CD4-positive, alpha-beta T cell treated with Interleukin-21 for 1 hour (primary cell): ENCODE measurements at places on chromosomes 13 and 19.

- peak; percentile 29 for DNase-seq
Measured at GRCh38 chr13:27170516-27171243, 931 bp downstream of the USP12 start.

DNA sequence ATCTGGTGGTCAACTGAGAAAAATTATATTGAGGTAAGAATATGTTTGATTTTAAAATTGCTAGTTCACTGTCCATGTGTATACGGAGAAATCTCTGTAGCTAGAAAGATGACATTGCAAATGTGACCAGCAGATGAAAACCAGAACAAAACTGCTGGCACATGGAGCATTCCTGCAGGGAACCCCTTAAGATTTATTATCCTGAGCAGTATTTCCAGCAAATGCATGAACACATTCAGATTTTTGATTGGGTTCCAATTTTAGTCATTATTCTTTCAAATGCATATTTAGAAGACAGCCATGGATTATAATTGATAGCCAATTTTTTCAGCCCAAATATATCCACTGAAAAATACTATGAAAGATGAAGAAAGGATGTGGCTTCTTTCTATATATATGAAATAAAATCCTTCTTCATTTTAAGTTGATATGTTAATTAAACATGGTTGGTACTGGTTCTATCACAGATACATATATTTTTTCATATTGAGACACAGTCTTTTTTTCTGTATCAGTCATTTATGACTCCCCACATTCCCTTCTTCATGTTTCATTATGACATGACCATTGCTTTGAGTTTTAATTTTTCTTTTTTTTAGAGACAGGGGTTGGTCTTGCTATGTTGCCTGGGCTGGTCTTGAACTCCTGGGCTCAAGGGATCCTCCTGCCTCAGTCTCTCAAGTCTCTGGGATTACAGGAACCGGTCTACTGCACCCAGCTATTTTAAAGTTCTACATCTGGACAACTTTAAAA is 376.5 kb downstream of the KLF12 start:
- DNase-seq: no peak

- no peak for DNase-seq
Measured at GRCh38 chr19:48603001-48603400, 3.5 kb upstream of the SPACA4 start.

DNA sequence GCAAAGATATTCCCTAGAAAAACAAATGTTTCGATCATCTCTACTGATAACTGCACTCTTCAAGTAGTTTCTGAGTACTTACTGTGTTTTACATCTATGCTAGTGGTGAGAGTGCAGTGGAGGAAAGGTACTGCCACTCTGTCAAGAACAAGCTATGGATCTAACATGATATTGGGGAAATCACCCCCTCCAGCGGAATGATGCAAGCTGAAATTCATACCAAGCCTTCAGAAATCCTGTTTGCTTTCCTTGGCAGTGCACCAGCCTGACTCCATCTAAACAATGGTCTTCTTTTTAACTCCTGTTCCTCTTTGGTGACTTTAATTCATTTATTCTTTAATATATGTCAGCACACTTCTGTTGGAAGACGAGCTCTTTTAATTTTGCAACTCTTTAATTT is 238.0 kb downstream of the PCDH9 start:
- DNase-seq: no peak

DNA sequence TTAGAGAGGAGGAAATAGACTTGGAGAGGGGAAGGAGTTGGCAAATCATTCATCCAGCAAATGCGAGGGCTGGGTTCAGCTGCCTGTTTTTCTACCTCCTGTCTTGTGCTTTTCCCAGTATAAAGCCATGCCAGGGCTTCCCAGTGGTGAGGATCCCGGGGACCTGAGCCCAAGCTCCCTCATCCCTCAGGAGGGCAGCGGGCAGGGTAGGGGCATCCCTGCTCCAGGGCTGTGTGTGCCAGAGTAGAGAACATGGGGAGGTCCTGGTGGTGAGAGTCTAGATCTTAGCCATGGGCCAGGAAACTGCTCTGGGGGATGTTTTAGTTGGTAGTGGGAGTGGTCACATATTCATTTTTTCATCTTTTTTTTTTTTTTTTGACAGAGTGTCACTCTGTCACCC is 43.6 kb downstream of the GPR12 start:
- no peak for DNase-seq

DNA sequence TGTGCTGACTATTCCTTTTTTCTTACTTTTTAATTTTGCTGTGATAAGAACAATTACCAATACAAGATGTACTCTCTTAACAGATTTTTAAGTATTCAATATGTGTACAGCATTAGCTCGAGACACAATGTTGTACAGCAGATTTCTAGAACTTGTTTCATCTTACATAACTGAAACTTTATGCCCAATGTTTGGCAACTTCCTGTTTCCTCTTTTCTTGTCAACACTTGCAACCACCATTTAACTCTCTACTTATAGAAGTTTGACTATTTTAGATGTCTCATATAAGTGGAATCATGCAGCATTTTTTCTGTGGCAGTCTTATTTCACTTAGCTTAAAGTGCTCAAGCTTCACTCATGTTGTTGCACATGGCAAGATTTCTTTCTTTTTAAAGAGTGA is 1426.8 kb downstream of the SLITRK5 start:
- no peak for DNase-seq

- DNase-seq: no peak
Measured at GRCh38 chr13:36551445-36551844, 119.2 kb downstream of the CCNA1 start.

GRCh38 chr19:41334793-41335192 is 18.9 kb downstream of the TGFB1 start:
- DNase-seq: no peak

GRCh38 chr13:23321535-23322241 is 111.8 kb downstream of the SACS start:
- DNase-seq: peak; percentile 31

GRCh38 chr19:18868380-18869022 is 27.5 kb downstream of the CERS1 start:
- no peak for DNase-seq

DNA sequence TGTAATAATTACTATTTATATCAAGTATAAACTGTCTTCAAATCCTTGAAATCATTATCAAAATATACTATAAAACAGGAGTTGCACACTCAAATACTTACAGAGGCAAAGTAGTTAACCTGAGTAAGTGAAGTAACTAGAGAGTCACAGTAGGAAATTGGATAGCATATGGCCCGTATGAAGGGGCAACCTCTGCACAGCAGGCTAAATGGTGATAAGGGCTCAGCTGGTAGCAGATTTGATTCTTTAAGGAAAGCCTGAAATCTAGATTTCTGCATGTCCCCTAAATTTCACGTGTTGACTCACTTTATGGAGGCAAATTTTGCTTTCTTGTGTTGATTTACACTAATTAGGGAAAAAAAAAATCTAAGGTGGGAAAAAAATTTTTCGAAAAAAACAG is 46.4 kb downstream of the STOML3 start:
- DNase-seq: no peak

GRCh38 chr19:13796301-13797057 is 1.2 kb downstream of the ZSWIM4 start:
- no peak for DNase-seq

GRCh38 chr19:8075158-8076074 is 22.9 kb downstream of the CCL25 start:
- no peak for DNase-seq

- DNase-seq: no peak
Measured at GRCh38 chr19:33629826-33630375, 8.1 kb downstream of the CHST8 start.

DNA sequence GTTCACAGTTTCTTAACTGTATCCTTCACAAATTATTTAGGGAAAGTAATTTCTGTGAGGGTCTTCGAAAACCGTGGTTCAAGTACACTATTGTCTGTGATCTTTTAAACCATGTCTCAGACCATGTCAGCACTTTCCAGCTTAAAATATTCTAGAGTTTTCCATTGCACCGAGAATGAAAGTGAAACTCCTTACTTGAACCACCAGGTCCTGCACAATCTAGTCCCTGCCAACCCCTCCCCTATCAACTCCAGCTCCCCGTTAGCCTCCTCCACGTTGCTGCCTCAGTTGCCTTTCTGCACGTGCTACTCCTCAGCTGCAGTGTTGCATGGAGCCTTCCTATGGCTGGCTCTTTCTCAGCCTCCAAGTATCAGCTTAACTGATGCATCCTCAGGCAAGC is 7.2 kb upstream of the STARD13 start:
- no peak for DNase-seq

GRCh38 chr13:100436099-100436498 is 152.5 kb downstream of the GGACT start:
- no peak for DNase-seq
